Prostate gland (tissue), 2 donors: ENCODE measurements at places on chromosomes 4 and X. TPM values are rescaled to one million over a fixed set of nuclear protein-coding genes. Genes with fewer than 3 reads are reported as not detected.

GRCh38 chr4:140042634-140043033 is 111.3 kb downstream of the MAML3 start:
- no peaks in the 10 kb centered on the region for H3K36me3 ChIP-seq
- no peaks in the 10 kb centered on the region for H3K27me3 ChIP-seq
- H3K4me1 ChIP-seq: no peaks in the 10 kb centered on the region

DNA sequence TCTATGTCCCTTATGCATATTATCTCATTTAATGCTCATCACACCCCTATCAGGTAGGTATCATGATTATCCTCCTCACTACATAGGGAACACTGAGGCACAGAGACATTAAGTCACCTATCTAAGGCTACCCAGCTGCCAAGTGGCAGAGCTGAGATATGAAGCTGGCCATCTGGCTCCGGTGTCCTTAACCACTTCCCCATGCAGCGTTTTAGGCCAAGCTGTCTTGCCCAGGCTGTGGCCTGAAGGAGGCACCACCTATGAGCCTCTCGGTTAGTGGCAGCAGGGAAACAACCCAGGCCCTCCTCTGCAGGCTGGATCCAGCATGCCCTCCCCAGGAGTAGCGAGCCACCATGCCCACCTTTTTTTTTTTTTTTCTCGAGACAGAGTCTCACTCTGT is 16.3 kb downstream of the PJA1 start:
- no peaks in the 10 kb centered on the region for H3K36me3 ChIP-seq
- no peak for DNase-seq
- no peak overlapping the region for H3K27ac ChIP-seq
- H3K4me3 ChIP-seq: no peak overlapping the region
- no peaks in the 10 kb centered on the region for H3K27me3 ChIP-seq

DNA sequence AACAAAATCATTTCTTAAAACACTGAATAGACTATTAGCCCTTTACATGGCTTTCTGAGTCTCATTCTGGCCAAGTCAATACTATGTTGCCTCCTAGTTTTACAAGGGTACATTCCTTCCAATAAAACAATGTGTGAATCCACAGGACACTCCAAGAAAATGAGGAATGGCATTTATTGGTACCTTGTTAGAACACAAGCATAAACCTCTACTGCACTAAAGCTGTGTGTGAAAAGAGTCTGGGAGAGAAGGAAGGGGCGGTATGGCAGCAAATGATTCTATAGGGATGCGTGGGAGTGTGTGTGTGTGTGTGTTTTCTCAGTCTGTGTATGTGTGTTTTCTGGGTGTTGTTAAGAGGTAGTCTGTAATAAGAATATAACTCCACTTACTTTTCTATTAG is 48.9 kb downstream of the CXCL1 start:
- DNase-seq: peak; percentile 47
- no peaks in the 10 kb centered on the region for H3K27me3 ChIP-seq
- peaks cover 6% of the 10 kb centered on the region for H3K4me1 ChIP-seq
- peak overlapping the region; percentile 7 for H3K27ac ChIP-seq
- H3K4me3 ChIP-seq: no peak overlapping the region

GRCh38 chr4:181671672-181672071 is 571.5 kb upstream of the TENM3 start:
- H3K4me3 ChIP-seq: no peak overlapping the region
- H3K36me3 ChIP-seq: no peaks in the 10 kb centered on the region

- no peaks in the 10 kb centered on the region for H3K36me3 ChIP-seq
- no peak overlapping the region for H3K27ac ChIP-seq
- no peak overlapping the region for H3K4me3 ChIP-seq
Observed at GRCh38 chr4:121233982-121234381, 69.9 kb upstream of the TNIP3 start.

- no peaks in the 10 kb centered on the region for H3K27me3 ChIP-seq
- DNase-seq: no peak
- no peaks in the 10 kb centered on the region for H3K4me1 ChIP-seq
- H3K36me3 ChIP-seq: no peaks in the 10 kb centered on the region
- no peak overlapping the region for H3K27ac ChIP-seq
- no peak overlapping the region for H3K4me3 ChIP-seq
Observed at GRCh38 chr4:69239557-69240168, 25.1 kb upstream of the UGT2B11 start.

GRCh38 chrX:3166670-3167455 is 125.6 kb downstream of the ARSF start:
- no peaks in the 10 kb centered on the region for H3K36me3 ChIP-seq
- H3K27ac ChIP-seq: no peak overlapping the region
- no peak overlapping the region for H3K4me3 ChIP-seq
- no peak for DNase-seq
- no peaks in the 10 kb centered on the region for H3K27me3 ChIP-seq

GRCh38 chrX:70553516-70553915 is 108.9 kb downstream of the DLG3 start:
- no peaks in the 10 kb centered on the region for H3K36me3 ChIP-seq
- H3K4me1 ChIP-seq: no peaks in the 10 kb centered on the region
- DNase-seq: no peak
- H3K27me3 ChIP-seq: no peaks in the 10 kb centered on the region
- no peak overlapping the region for H3K27ac ChIP-seq
- H3K4me3 ChIP-seq: no peak overlapping the region

DNA sequence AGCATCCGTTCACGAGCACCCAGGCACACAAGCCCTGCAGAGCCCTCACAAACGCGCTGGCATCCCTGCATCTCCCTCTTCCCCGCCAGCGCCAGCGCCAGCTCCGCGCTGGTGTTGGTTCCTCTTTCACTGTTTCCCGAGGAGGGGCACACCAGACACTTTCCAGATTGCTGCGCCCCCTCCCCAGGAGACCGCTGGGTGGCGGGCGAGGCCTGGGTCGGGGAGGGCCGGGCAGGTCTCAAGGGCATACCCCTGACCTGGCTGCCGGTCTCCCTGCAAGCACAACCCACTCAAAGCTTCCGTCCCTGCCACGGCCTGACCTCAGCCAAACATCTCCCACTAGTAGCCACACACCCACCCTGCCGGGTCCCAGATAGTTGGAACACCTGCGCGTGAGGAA is 2.2 kb upstream of the NKX1-1 start:
- no peaks in the 10 kb centered on the region for H3K4me1 ChIP-seq
- DNase-seq: peak; percentile 2
- no peak overlapping the region for H3K27ac ChIP-seq
- H3K36me3 ChIP-seq: no peaks in the 10 kb centered on the region
- peaks cover 83% of the 10 kb centered on the region for H3K27me3 ChIP-seq

- H3K27me3 ChIP-seq: no peaks in the 10 kb centered on the region
- no peak for DNase-seq
- H3K36me3 ChIP-seq: no peaks in the 10 kb centered on the region
- no peaks in the 10 kb centered on the region for H3K4me1 ChIP-seq
Observed at GRCh38 chr4:141802333-141802732, 165.9 kb downstream of the IL15 start.

DNA sequence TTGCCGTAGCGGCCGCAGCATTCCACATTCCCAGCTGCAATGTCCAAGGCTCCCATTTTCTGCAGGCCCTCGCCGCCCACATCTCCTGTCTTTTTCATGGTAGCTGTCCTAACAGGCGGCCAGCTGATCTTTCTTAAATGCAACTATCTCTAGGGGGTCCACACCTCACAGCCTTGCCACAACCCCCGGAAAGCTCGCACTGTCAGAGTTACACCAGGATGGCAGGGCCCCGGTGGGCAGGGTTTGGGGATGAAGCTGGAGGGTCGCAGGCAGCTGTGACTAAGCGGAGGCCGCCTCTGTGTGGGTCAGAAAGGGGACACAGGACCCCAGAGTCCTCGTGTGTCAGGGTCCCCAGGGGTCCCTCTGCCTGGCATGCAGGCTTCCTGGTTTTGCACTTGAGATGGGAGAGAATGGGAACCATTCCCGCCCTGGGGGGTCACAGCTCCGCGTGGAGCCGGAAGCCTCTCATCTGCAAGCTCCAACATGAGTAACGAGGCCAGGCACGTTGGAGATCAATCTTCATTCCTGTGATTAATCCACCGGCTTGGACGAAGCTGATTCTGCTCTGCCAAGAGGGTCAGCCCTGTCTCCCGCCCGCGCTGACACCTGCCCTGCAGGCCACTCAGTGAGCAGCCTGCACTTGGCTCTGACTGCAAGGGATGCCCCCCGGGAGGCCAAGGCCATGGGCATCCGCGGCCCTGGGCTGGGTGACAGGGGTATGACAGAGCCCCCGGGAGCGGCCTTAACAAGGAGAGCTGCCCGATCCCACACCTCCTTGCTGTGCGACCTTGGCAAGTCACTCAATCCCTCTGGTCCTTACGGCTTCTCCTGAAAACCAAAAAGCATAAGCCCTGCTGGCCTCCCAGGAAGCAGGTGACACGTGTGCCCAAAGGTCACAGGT is 97.9 kb downstream of the ADRA2C start:
- H3K4me3 ChIP-seq: no peak overlapping the region
- no peaks in the 10 kb centered on the region for H3K36me3 ChIP-seq
- H3K4me1 ChIP-seq: no peaks in the 10 kb centered on the region
- no peak for DNase-seq

The STOX2 gene
- total RNA-seq: 12.9 TPM

The ZNF275 gene
- total RNA-seq: 58.6 TPM

The TASL gene
- not detected for total RNA-seq

The PPP1R3F gene
- 24.9 TPM for total RNA-seq

The STBD1 gene
- 2.4 TPM for total RNA-seq
